Kidney capillary endothelial cell (primary cell): ENCODE measurements at places on chromosomes 16 and 17.

GRCh38 chr17:4476017-4476416, 22.7 kb upstream of the SPNS2 start:
- DNase-seq: no peak

- no peak for DNase-seq
Measured at GRCh38 chr16:51152691-51153576, 1.9 kb upstream of the SALL1 start.

DNA sequence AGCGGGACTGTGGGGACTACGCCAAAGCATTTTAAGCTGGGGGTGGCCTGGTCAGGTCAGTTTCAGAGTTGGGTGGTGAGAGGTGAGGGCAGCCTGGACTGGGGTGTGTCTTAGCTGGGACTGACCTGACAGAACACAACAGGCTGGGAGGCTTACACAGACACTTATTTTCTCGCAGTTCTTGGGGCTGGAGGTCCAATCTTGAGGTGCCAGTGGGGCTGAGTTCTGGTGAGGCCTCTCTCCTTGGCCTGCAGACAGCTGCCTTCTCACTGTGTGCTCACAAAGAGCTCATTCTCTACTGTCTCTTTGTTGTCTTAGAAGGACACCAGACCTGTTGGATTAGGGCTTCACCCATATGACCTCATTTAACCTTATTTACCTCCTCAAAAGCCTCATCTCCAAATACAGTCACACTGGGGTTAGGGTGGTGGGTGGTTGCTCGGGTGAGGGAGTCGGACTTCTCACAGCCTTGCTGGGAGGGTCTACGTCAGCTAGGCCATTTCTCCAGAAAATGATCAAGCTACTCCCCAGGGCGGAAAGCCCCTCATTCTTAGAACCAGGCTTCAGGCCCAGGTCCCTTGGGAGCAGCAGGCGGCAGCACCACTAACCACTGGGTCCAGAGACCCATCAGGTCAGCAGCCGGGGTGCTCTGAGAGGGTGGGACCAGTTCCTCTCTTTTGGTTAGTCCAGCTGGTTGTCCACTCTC, 149.3 kb downstream of the RAB11FIP4 start:
- DNase-seq: no peak

- DNase-seq: no peak
Measured at GRCh38 chr17:8470447-8471047, 34.9 kb downstream of the NDEL1 start.

- DNase-seq: no peak
Measured at GRCh38 chr17:69704935-69705334, 290.4 kb downstream of the MAP2K6 start.

DNA sequence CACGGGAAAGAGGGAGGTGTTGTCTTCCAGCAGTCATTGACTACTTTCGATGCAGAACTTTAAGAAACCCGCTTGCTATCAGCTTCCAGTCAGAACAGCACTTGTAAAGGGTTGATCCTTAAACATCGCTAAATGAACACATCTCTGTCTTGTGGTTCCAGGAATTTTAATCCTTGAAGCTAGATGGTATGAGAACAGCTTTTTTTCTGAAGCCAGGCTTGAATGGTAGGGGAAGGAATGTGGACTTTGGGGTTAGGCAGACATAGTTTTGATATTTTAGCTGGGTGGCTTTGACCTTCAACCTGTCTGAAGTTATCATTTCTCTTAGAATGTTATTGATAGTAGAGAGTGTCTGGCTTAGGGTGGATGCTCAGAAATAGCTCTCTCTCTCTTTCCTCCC, 81.1 kb downstream of the RGS9 start:
- no peak for DNase-seq

GRCh38 chr16:51306116-51306515, 155.0 kb upstream of the SALL1 start:
- DNase-seq: no peak

DNA sequence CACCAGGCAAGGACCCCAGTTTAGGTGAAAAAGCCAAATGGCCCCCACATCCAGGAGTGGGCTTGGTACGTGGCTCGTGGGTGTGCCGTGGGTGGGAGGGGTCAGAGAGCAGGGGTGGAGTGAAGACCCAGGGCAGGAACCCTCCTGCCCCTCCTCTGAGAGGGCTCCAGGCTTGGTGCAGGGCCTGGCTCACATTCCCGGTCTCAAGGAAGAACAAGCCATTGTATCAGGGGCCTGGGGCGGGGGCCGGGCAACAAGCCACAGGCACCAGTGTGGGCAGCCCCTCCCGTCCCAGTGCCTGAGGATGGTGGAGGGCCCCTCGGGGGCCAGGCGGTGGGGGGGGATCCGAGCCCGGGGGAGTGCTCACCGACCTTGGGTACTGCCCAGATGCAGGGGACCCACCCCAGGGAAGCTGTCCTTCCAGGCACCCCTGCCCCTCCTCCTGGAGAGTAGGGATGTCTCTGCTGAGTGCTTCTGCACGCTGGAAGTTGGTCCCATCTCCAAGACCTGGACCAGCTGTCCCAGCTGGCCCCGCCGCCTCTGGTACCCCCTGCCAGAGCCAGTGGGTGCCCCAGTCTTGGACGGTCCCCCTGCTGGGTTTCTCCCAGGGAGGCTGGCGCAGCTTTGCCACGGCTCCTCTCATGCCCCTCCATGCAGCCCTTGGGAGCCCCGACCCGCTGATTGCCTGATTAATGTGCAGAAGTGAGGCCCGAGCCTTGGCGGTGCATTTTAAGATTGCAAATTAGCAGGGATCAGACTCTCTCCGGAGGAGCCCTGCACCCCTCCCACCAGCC, 83.7 kb downstream of the RTN4RL1 start:
- DNase-seq: no peak

GRCh38 chr17:57586196-57586740, 158.8 kb downstream of the CCDC182 start:
- no peak for DNase-seq
